ENCODE measurements at places on chromosomes 3 and 15.

- no peak for DNase-seq
These were observed 251.4 kb downstream of the NR1D2 start for GRCh38 chr3:24196526-24196925.

DNA sequence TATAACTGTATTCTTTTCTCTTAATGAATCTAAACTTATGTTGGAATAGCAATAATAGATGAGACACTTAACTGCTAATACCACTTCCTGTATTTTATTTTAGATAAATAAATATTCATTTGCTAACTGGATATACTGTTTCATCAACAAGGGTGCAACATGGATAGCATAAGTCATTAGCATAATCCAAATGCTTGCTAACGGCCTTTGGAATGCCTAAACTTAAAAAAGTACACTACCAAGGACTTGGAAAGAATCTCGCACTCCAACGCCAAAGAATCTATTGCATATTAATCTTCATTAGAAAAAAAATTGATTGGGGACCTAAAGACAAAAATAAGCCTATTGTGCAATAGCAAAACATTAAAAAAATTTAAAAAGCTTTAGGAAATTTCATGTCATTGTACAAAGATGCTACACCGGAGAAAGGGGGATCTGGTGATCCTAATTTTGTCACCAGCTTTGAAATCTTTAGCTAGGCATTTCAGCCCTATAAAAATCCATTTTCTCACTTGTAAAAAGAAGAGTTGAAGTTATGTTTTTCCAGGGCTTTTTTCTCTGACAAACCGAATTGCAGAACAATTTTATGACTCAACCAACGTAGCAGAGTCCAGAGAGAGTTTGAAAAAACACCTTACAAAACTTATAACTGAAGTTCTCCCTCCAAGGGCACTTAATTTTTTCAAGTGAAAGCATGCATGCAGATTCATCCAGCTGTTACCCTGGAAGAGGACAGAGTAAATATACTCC, 4.1 kb downstream of the VGLL3 start:
- no peak for DNase-seq

DNA sequence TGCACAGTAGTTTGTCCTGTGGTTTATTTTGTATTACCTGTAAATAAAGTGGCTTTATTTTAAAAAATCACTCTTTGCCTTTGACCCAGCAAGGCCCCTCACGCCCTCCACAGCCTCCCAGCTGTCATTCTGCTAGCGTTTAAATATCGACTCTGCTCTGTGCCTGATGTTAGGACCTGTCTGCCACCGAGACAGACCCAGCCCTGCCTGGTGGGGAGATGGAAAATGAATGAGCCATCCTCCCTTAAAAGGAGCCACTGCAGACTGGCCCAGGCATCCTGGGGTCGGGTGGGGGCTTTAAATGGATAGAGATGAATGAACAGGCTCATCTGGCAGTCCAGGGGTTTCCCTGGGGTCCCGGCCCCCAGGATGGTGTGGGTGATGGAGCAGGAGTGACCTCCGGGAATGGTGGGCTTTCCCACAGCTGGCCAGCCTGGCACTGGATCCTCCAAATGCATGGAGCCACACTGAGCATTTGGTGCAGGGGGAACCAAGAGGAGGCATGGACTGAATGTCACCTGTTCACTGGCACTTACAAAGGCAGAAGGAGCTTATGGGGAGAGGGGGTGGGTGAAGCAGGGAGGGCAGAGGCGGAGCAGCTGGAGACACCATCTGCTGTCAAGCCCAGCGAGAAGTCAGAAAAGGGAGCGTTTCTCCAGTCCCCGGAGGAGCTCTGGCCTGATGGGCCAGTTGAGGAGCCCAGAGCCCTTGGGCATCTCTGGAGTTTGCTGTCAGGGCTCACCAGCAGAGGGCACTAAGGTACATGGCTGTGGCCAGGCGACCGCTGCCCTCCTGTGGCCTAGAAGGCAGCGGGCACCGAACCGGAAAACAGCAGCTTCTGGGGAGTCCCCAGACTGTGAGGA, 11.9 kb downstream of the GRM2 start:
- peak; percentile 88 for DNase-seq

GRCh38 chr3:13772321-13772745, 107.5 kb downstream of the WNT7A start:
- DNase-seq = peak; percentile 51

- DNase-seq = no peak
These were observed 660.8 kb downstream of the MECOM start for GRCh38 chr3:169002689-169003088.

DNA sequence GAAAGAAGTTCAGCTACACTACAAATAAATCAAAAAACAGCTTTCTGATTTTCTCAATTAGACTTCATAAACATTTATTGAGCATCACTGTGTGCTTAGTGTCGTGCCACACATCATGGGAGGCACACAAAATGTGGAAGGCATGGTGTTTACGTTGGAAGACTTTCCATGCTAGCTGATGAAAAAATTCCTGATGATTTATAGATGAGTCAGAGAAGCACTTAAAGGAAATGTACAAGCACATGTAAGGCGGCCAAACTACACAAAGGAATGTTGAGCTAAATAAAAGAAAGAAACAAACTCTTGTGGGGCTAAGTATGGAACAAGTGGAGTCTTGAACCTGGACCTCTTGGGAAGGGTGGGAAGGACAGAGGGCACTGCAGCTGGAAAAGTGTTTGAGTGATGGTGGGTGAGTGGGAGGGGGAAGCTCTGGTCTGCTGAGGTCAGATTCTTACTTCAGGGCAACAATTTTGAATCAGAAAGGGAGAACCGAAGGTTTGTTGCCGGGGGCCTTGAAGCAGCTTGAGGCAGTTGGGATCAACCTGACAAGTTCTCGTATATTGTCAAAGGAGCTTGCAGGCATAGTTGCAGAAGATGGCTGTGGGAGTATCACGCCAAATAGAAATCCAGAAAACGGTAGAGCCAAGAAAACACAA, 66.9 kb downstream of the FOXB1 start:
- no peak for DNase-seq

GRCh38 chr3:189142527-189142926, 29.2 kb upstream of the TPRG1 start:
- no peak for DNase-seq

DNA sequence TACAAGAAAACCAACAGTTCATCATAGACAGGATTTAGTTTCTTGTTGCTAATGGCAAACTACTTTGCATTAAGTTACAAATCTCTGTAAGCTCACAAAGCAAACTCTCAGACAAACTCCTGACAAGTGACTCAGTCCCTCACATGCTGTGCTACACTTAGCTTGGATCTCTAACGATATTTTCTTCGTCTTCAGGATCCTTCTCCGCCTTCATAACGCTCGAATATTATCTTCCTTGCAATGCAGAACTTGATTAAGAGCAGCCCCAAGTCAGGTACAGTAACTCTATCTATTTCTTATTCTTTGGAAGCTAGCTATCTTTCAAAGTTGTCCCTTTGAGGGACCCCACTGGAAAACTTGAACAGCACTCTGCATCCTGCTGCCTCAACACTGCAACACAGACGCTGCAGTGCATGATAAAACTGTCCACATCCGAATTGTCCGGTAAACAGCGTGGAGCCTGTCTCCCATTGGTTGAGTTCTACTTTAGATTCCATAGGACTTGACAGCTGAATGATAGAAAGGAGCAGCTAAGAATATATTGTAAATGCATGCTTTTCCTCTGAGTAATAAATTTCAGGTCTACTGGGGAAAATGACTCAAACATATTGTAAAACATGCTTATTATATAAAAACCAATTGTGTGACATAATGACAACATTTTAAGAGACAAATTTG, 61.3 kb downstream of the UACA start:
- peak; percentile 55 for DNase-seq

DNA sequence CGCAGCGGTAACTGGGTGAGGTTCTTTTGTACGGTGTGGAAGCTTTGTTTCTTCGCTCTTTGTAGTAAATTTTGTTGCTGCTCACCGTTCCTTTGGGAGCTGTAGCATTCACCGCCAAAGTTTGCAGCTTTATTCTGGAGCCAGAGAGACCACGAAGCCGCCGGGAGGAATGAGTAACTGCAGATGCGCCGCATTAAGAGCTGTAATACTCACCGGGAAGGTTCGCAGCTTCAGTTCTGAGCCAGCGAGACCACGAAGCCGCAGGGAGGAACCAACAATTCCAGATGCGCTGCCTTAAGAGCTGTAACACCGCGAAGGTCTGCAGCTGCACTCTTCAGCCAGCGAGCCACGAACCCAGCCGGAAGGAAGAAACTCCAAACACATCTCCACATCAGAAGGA, 56.0 kb upstream of the DYNC1LI1 start:
- DNase-seq = no peak

GRCh38 chr15:28984421-28985315, 98.9 kb downstream of the APBA2 start:
- peak; percentile 89 for DNase-seq

DNA sequence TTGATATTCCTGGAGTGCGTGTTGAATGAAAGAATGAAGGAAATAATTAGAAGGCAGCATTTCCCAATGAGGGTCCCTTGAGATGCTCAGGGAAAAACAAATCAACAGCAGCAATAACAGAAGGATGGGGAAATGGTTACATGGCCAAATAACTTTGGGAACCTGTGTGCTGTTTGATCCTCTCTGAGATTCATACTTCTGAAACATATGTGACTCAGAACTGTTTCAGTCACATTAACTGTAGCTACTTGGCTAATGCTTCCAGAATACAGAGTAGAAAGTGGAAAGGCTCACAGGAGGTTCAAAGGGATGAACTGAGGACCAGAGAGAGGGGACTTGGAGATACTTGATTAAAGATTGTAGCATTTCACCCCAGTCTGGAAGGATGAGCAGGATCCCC, 258.2 kb downstream of the SLCO3A1 start:
- no peak for DNase-seq

DNA sequence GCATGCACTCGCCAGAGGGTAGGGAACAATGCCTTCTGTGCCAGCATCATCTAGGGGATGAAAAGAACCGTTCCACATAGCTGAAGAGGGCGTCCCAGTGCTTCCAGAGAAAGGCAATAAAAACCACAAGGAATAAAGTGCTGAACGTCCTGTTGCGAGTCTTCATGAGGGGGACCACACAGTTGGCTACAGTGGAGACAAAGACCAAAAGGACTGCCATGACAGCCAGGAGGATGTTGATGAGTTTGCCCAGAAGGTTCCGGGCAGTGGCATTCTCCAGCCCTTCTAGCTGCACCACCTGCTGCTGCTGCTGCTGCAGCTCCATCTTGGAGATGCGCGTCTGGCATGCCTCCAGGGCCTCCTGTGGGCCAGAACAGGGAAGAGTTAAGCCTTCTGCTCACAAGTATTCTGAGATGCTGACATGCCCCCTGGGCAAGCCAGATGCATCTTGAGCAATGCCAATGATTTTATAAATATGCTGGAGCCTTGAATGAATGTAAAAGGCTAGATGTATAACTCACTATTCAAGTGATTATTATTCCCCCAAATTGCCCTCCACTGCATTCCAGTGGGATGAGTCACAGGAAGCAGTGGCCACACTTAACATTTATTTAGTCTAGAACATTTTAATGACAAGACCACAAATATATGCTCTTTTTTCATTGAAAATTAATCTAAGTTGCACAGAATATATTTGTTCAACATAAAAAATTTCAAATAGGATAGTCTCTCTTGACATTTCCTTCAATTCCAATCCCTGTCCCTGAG, 45.1 kb upstream of the PLXND1 start:
- DNase-seq = peak; percentile 81

DNA sequence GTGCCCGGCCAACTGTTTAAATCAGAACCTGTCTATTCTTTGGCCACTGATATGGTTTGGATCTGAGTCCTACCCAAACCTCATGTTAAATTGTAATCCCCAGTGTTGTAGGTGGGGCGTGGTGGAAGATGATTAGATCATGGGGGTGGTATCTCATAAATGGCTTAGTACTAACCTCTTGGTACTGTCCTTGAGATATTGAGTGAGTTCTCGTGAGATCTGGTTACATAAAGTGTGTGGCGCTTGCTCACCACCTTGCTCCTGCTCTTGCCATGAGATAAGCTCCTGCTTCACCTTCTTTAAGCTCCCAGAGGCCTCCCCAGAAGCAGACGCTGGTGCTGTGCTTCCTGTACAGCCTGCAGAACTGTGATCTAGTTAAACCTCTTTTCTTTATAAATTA, 42.4 kb downstream of the REC114 start:
- DNase-seq = no peak

DNA sequence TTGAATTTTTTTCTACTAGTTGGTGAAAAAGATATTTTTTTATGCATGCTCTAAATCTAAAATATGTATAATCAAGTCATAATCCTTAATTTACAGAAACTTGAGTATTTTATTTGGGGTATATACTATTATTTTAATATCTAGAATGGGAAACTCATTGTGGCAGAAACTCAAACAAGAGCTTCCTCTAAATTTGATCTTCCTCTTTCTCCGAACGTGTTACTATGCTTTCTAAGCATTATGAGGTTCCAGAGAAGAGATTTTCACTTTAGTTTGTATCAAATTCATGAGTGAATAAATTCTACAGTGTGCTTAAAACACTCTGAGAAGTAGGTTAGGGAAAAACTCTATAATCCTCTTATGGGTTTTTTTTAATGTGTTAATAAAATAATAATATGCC, 173.1 kb downstream of the POTEB3 start:
- DNase-seq = no peak

DNA sequence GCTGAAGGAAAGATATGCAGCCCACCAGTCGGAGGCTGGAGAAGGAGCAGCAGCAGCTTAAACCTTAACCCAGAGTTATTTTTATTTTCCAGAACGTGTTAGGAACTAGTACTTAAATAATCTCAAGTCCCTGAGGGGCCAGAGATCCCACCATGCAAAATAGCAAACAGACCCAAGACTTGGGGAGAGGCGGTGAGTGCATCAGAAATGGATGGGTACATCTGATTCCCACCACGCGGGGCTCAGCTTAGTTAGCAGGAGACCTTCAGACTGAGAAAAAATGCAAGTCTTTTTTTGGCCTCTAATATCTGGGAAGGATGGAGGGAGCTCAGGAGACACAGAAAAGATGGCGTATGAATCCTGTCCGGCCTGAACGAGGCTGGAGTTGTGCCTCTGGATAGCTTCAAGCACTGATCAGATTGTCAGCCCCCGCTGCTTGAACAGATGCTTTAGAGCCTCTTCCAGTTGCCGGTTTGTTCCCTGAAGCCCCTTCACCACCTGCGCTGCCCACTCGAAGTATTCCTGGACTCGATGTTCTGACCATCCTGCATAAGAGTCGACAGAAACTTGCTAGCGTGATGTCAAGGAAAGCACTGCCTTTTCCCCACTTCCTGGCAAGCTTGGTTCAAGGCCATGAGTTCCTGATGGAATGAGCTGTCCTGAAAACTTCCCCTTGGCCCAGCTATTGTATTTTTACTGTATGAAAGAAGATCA, 1.3 kb downstream of the HDDC3 start:
- no peak for DNase-seq

DNA sequence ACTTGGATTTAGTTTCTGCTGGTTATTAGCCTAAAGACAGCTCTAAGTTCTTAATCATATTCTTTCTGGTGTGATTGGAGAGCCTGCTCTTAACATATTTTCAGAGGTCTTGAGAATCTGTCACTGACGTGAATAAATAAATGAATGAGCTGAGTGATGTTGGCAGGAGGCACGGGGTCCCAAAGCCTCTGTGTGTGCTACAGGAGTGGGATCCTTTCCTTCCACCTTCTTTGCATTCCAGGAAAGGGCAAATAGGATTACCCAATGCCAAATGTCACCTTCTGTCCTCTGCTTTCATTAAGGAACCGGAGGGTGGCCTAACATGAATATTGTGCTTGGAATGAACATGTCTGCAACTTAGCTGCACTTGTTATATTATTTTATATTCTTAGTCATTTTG, 53.1 kb downstream of the CD47 start:
- no peak for DNase-seq

- no peak for DNase-seq
These were observed 35.8 kb upstream of the RPN1 start for GRCh38 chr3:128686465-128686864.

Measured in islet precursor cell (in vitro differentiated cells).